Astrocyte of the spinal cord (primary cell): ENCODE measurements at places on chromosomes 6 and 20.

DNA sequence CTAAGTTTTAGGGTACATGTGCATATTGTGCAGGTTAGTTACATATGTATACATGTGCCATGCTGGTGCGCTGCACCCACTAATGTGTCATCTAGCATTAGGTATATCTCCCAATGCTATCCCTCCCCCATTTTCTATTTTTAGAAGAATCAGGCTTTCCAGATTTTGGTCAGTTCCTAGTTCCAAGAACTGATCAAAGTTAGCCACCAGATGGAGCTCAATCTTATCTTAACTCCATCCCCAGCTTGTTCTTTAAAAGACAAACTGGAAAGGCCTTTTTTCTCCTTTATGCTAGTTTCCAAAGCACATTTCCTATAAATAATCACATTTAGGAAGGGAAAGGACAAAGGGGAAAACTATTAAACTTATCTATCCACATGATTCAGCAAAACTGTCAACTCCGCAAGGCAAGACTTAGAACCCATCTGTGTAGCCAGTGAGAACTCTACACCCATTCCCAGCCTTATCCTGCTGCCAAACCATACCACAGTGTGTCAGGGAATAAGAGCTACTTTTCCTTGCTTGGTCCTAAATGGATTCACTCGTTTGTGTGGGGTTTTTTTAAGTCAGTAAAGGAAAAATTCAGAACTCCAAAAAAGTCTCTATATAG, 22.8 kb upstream of the KHDC1 start:
- peak; percentile 72 for DNase-seq

GRCh38 chr6:28900577-28901256, 23.1 kb downstream of the TRIM27 start:
- no peak for DNase-seq

GRCh38 chr6:74870403-74870802, 335.4 kb downstream of the COL12A1 start:
- DNase-seq, result peak; percentile 64

GRCh38 chr20:20815711-20816455, 103.4 kb upstream of the RALGAPA2 start:
- no peak for DNase-seq

DNA sequence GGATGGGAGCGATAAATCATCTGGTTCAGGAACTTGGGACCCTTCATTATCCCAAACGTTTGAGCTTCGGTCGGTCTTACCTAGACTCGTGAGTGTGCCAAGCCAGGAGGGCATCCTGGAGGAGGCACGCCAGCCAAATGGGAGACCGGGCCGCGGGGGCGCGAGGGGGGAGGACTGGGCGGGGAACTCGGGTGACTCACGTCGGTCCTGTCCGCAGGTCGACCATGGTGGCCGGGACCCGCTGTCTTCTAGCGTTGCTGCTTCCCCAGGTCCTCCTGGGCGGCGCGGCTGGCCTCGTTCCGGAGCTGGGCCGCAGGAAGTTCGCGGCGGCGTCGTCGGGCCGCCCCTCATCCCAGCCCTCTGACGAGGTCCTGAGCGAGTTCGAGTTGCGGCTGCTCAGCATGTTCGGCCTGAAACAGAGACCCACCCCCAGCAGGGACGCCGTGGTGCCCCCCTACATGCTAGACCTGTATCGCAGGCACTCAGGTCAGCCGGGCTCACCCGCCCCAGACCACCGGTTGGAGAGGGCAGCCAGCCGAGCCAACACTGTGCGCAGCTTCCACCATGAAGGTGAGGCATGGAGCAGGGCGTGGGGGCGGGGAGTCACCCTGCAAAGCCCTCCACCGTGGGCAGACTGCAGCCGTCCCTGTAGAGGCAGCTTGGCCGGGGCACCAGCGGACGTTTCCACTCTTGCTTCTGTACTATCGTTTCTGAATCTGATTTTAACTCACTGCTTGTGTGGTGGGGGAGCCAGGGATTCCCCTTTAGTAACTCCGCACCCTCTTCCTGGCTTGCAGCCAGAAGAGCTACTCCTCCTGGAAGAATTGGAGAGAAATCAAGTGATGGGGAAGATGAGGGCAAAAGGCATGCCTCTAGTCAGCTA, 2.7 kb downstream of the BMP2 start:
- peak; percentile 37 for DNase-seq

- peak; percentile 27 for DNase-seq
Observed at GRCh38 chr6:37303891-37304503, 46.1 kb upstream of the TMEM217 start.

- DNase-seq, result no peak
Observed at GRCh38 chr6:13725052-13725451, 13.4 kb upstream of the RANBP9 start.
